ENCODE measurements at places on chromosomes 13 and 19. TPM values are rescaled to one million over a fixed set of nuclear protein-coding genes. Genes with fewer than 3 reads are reported as not detected.

- DNase-seq = peak; percentile 32
Measured at GRCh38 chr13:46389457-46390451, 2.7 kb upstream of the RUBCNL start.

ADGRL1 gene
- 4.8 TPM for total RNA-seq

DNA sequence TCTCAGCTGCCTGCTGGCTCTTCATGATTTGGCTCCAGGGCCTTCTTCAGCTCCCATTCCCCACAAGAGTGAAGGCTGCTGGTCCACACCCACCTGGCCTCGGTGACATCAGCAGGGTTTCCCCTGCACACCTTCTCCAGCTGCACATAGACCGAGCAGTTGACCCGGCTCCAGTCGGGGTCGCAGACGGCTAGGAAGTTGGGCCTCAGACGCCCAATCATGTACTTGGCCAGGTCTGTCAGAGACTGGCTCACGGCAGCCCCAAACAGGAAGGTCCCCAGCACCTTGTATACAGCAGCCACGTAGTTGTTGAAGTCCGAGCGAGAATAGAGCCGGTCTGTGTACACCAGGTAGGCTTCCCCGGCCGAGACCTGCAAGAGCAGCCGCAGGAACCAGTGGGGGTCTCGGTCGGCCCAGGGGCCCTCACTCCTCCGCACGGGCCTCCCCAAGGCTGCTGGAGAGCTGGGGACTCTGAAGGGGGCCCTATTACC is 3.8 kb downstream of the PLPP2 start:
- DNase-seq = no peak

GRCh38 chr19:31578326-31578725 is 229.1 kb upstream of the TSHZ3 start:
- no peak for DNase-seq

DNA sequence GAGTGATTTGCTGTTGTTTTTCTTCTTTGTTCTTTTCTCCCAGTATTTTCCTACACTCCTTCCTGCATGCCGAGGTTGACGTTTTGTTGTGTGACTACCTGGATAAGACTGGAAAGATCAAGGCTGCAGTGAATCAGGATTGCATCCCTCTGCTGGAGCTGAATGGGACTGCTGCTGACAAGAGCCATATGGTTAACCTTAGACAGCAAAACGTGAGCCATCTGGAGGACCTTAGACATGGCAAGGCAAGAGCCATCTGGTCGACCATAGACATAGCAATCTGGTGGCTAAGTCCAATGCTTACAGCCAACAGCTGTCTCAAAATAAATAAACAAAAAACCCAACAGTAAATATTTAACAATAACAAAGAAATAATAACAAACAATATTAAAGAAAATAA is 42.6 kb upstream of the ZNF91 start:
- no peak for DNase-seq

CCNA1 gene
- total RNA-seq = 0.05 TPM

- DNase-seq = no peak
Measured at GRCh38 chr13:40878823-40879222, 89.4 kb downstream of the SLC25A15 start.

GRCh38 chr13:105202354-105202753 is 1333.1 kb downstream of the EFNB2 start:
- peak; percentile 34 for DNase-seq

GRCh38 chr19:31518216-31519020 is 169.2 kb upstream of the TSHZ3 start:
- no peak for DNase-seq

- DNase-seq = peak; percentile 75
Measured at GRCh38 chr19:45667620-45668341, at the start of gene GIPR. Gene GIPR (plus strand): TSS chr19:45668221. CDS start chr19:45669521, 1,300 bp downstream.

DNA sequence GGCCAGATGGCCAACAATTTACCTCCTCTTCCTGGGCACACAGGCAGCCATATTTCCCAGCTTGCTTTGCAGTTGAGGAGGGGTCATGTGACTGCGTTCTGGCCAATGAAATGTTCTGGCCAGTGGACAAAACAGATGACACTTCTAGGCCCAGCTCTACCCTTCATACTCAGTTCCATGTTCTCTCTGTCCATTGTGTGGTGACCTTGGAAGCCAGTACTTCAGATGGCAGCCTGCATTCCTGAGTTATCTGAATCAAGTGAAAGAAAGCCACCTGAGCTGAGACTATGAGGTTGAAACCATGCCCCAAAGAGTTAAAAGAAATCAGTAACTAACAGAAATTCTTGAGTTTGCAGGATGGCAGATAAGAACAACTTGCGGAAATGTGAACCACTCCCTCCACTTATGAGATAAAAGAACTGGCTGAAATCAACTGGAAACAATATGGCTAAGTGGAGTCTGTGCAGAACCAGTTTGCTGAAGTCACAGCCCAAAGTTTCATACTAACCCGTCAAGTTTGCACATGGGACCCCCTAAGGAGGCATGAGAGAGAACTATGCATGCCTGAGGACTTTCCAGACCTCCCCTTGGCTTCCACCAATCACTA is 8.1 kb downstream of the FAM187B start:
- no peak for DNase-seq

DNA sequence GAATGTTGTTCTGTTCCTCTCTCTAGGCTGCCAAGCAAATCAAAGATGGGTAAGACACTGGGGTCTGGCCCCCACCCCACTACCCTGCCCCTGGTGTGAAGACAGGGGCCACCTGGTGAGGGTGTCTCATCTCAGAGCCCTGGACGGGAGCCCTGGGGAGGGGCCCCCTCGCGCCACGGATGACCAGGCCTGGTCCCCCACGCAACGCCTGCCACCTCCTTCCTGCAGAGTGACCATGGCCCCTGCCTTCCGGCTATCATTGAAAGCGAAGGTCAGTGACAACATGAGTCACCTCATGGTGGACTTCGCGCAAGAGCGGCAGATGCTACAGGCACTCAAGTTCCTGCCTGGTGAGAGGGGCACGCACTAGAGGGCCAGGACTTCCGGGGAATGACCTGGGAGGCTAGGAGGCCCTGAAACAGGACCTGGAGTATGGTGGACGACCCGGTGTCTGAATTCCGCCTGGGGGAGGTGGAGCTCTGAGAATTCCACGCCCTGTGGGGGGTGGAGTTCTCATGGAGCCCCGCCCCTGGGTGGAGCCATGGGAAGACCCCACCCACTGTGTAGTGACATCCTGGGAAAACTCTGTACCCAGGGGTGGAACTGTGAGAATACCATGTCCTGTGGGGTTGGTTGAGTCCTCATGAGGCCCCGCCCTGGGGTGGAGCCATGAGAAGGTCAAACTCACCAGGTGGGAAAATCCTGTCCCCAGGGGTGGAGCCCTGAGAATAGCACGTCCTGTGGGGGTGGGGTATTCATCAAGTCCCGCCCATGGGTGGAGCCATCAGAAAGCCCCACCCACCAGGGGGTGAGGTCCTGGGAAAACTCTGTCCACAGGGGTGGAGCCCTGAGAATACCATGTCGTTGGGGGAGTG is 6.1 kb downstream of the FSD1 start:
- DNase-seq = no peak

LIPE gene
- 0.17 TPM for total RNA-seq

- DNase-seq = peak; percentile 26
Measured at GRCh38 chr13:98275681-98276171, 98.7 kb upstream of the RNF113B start.

DNA sequence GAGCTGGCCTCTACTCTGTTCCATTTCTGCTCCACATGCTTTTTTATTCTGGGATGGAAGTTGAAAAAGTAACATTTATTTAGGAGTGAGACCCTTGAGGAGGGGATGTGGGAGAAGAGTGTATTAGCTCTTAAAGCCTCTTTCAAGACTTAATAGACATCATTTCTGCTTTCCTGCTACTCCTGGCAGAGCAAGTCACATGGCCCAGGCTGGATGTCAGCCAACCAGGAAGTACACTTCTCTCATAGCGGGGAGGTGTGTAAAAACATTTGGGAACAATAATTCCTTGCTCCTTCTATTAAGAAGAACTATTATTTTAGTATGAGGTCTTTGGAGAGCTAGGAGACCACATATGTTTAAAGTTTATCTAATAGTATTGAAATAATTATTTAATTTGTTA is 40.6 kb upstream of the FAM216B start:
- DNase-seq = no peak

DNA sequence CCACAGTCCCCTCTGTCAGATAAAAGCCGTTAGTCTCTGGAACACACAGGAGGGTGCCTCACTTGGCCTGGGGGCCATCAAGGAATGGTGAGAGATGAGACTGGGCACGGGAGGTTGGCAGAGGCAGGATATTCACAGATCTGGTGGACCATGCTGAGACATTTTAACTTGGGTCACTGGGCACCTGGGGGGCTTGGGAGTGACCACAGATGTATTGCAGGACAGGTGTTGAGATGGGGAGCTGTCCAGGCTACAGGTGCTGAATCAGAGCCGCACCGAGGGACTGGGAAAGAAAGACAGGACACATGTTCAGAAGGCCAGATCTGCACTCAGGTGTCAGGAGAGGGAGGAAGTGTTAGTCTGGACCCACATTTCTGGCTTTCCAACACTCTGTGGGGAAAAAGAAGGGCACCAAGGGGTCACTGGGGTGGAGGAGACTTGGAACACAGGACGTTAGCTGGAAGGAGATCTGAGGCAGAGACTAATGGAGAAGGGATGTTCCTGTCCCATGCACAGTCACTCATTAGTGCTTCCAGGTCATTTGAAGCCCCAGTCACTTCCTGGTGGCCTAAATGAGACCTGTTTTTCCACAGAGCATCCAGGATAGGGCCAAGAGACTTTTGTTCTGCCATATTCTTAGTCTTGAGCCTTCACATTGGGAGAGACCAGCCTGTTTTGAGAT is 56.1 kb downstream of the CHST8 start:
- no peak for DNase-seq

DNA sequence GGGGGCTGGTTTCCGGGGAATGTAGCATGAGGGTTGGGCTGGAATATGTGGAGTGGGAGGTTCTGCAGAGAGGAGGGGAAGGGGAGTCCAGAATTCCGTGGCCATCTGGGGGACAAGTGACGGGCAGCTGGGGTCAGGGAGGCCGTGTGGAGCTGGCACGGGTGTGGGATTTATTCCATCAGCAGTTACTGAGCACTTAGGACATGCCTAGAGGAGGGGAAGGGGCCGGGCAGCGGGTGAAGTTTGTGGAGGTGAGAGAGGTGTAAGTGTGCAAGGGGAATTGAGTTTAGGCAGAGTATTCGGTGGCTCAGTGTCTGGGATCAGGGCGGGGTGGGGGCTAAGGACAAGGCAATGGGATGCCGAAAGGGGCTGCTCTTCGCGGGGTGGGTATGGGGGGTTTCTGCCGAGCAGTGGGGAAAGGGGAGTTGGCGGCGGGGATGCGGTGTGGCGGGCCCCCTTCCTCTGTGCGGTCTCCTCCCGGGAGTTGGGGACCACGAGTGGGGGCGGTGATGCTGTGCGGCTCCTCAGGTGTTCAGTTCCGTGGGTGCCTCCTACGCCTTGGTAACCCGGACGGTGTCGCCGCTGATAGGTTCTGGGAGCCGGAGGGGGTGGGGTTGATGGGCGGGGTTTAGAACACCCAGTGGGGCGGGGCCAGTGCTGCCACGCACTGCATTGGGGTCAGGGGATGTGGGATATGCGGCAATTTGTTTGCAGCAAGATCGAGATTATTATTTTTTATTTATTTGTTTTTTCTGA is 5.4 kb downstream of the CCDC61 start:
- DNase-seq = no peak

DNA sequence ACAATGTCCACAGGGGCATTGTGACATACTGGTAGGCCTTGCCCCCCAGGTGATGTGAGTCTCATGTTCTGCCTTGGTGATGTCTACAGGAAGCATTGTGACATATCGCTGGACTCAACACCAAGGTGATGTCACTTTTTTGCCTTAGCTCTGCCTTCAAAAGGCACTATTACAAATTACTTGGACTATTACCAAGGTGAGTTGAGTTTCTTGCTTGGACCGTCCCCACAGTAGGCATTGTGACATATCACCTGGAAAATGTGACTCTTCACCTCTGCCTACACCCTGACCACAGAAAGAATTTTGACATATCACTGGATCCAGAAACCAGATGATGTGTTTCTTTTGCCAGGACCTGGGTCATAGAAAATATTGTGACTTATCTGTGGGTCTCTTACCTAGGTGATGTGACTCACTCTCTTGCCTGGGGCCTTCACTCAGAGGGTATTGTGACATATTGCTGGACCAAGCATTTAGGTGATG is 60.6 kb upstream of the ZNF724 start:
- DNase-seq = peak; percentile 81

Measured in M059J (cell line).